Fibroblast of mammary gland (primary cell): ENCODE measurements at places on chromosomes 4 and X.

GRCh38 chrX:138240266-138240665, 471.3 kb downstream of the FGF13 start:
- no peak for DNase-seq

GRCh38 chr4:47839259-47839658, 1.4 kb upstream of the CORIN start:
- peak; percentile 93 for DNase-seq

GRCh38 chrX:10173331-10173900, 16.6 kb downstream of the CLCN4 start:
- peak; percentile 93 for DNase-seq

GRCh38 chr4:88672987-88673386, 24.6 kb downstream of the NAP1L5 start:
- DNase-seq: peak; percentile 56

DNA sequence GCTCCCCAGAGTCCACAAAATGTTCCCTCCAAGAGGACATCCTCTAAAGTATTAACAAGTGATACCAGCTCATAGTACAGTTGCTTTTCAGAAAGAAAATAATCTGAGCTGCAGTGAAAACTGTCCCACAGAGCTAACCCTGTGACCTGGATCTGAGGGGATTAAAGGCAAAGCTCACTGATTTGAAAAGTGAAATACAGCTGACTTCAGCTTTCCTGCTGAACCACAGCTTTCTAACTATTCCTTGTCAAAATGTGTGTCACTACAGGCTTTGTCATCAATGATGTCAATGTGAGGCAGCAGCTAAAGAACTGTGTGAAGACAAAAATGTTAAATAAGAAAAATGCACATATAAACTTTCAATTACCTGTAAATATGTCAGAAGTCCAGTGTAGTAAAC, 36.9 kb downstream of the DCHS2 start:
- DNase-seq: no peak

- no peak for DNase-seq
These were observed 218.9 kb downstream of the PCDH7 start for GRCh38 chr4:30939069-30939468.

GRCh38 chrX:74526764-74527163, 87.7 kb downstream of the RLIM start:
- DNase-seq: no peak

DNA sequence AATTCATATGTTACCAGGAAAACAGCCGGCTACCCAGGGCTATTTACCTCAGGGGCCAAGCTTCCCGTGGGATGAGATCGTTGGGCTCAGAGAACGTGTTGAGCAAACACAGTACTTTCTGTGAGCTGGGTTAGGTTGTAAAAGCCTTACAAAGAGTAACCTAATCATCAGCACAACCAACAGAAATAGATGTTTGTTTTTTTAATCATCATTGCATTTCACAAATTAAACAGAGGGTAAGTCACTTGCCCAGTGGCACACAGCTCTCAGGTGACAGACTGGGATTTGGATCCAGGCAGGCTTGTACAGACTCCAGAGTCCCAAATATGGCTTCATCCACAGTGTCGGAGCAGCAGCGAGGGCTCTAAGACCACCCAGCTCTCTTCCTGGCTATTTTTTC, 20.1 kb downstream of the SPON2 start:
- DNase-seq: no peak

DNA sequence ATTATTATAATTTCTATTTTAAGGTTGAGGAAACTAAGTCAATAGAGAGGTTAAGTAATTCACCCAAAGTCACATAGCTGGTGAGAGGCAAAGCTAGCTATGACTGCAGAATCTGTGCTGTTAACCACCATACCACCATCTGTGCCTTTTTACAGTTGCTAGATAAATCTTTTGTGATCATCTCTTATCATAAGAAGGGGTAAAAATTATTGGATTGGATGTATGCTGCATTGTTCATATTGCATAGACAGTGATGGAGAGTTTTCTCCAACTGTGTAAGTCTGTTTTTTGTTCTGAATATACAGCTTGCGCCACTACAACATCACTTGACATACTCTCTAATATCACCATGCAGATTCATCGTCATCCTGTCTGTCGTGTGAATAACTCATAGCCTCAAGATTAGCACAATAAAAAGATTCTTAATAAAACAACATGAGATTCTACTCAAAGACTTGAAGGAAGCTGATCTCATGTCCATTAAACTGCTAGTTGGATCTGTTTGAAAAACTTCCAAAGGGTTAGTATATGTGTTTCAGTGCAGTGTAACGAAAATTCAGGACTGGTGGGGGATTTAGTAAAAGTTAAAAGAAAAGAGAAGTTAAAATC, 495.9 kb downstream of the SPRY1 start:
- peak; percentile 54 for DNase-seq

DNA sequence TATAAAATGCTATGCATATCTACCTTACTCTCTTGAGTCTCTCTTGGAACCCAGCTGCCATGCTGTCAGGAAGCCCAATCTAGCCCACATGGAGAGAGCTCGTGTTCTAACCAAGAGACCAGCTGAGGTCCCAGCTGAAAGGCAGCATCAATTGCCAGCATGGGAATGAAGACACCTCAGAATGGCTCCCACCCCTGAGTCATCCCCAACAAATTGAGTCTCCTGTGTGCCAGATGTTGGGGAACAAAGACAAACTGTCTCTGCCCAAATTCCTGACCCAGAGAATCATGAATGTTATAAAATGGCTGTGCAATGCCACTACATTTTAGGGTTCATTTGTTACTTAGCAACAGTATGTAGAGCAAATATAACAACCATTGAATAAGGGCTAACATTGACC, 105.2 kb upstream of the STX18 start:
- peak; percentile 72 for DNase-seq

DNA sequence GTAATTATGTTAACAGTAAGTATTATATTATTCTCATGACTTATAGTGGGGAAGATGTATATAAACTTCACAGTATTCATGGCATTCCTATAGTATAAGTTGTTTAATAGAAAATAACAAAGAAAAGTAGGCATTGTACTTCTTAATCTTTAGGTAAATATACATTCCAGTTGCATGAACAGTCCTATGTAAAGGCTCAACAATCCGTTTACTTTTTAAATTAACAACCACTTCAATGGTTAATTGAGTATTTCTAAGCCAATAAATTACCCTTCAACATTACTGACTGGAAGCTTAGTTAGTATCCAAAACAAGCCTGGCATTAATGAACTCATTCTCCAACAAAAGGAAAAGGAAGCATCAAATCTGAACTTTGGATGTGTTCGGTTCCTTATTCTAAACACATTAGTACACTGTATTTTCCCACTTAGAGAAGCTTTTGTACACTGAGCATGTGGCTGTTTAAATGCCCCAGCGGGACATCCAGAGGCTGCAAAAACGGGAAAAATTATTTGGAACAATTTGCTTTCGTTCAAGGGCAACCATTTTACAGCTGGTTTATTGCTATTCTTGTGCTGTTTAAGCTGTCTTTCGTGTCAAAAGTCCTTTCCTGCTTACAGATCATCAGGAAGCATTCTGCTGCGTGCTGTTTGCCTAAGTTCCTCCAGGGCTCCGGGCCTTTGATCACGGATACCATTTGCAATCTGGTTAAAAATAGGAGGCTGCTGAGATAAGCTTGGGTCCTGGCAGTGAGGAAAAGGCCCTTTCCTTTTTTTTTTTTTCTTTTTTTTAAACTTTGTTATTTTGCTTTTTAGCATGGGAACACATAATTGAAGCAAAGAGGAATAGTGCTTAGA, 460.3 kb downstream of the SPRY1 start:
- peak; percentile 52 for DNase-seq

- no peak for DNase-seq
These were observed 72.3 kb upstream of the STIM2 start for GRCh38 chr4:26788341-26788733.

DNA sequence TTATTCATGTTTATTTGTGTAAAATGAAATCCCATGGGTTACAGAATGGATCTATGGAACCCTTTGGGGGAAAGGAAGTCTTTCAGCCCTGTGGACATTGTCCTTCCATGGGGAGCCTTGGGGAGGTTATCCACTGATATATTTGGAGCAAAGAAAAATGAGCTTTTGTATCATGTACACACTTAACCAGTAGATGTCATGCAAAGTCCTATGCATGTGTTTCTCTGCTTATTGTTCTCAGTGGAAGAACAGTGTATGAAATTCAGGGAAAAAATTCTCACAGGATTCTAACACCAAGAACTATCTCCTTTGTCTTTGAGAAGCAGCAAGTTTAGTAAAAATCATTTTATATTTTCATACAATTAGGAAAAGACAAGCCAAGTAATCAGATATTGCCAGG, 105.3 kb downstream of the DTHD1 start:
- DNase-seq: no peak

DNA sequence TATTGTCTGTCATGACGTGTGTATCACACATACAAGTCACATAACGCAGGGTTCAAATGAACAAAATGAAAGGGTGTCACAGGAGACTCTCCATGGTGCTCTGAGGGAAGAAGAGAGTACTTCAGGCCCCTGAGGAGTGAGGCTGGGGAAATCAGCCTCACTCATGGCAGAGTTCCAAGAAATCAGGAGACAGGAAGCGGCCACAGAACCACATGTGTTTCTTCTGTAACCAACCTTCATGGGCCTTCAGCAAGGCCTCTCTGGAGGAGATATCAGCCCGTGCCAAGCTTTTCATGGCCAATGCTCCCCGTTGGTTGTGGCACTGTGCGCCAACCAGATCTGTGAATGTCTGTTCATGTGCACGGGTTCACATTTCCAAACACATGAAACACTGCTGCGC, 76.0 kb downstream of the NAT8L start:
- DNase-seq: peak; percentile 40

DNA sequence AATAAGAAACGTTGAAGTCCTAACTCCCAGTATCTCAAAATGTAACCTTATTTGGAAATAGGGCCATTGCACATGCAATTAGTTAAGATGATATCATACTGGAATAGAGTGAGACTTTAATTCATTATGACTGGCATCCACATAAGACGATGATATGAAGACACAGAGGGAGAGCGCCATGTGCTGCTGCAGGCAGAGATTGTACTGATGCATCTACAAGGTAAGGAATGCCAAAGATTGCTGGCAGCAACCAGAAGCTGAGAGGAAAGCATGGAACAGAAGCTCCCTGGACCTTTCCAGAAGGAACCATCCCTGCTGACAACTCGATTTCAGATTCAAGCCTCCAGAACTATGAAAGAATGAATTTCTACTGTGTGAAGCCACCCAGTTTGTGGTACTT, 697.0 kb upstream of the INTU start:
- no peak for DNase-seq

DNA sequence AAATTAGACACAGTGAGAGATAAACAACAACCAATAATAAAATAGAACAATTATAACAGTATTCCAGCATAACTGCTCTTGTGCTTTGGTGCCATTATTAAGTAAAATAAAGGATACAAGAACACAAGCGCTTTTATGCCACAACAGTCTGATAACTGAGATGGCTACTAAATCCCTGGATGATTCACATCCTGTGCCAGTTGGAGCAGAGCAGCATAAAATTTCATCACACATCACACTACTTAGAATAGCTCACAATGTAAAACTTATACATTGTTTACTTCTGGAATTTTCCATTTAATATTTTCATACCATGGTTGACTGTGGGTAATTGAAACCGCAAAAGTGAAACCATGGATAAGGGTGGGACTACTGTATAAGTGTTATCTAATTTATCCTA, 399.9 kb upstream of the CNKSR2 start:
- DNase-seq: peak; percentile 32

- DNase-seq: no peak
These were observed 473 bp upstream of the USP51 start for GRCh38 chrX:55490121-55490520.

- peak; percentile 15 for DNase-seq
These were observed 196.7 kb downstream of the MID1 start for GRCh38 chrX:10423716-10424115.

- no peak for DNase-seq
These were observed 37.4 kb downstream of the PPP3CA start for GRCh38 chr4:101309925-101310324.

DNA sequence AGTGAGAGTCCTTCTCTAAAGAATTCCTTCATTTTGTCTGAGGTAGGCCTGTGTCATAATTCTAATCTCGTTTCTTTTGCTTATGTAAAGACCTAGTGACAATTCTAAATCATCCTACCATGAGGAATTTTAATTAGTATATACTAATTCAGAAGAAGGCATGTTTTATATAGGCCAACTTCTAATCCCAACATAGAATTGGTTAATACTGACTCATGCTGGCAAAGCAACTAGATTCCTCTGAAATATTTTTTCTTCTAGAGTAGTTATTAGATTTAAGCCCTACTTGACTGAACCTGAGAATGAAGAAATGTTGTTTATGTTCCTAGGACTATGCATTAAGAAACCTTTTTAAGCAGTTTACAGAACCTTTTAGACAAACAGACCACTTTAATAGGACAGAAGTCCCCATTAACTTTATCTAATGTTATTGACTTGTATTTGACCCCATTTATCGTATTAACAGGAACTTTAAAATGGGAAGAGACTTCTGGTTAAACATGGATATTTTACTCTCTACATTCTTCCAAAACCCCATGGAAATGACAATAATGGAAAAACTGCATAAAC, 56.1 kb upstream of the EIF1AX start:
- no peak for DNase-seq

DNA sequence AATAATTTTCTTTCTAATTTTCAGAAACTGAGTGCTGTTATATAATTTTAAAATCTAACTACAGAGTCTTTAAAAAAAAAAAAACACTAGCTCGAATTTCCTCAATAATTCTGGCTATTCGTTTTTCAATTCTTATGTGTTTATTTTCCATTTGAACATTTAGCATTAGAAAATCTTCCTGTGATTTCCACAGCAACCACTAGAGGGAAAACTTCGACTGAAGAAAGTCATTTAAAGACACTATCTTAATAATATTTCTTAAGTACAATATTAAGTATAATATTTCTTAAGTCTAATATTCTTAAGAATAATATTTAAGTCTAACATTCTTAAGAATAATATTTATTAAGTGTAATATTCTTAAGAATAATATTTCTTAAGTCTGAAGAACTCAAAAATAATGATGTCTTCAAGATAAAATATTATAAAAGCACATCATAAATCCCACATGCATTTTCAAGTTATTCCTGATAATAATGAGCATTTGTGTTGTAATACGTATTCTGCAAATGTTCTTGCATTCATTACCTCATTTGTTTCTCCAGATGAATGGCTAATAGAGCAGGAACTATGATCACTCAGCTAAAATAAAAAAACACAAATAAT, 118.4 kb upstream of the WDR17 start:
- peak; percentile 44 for DNase-seq

DNA sequence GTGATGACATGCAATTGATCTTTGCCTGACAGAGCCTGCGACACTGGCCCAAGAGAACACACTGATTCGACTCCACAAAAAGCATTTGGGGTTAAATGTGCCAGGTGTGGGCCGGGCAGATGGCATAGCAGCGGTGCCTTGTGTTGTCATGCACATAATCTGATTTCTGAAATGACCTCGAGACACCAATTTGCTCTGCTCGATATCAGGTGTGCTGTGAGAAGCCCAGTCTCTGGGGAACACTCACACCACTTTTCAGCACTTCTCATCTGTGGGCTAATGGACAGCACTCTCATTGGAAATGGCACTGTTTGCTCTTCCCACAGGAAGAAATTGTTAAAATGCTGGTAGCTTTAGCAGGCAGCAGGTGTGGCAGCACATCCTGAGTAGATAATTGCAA, 738.3 kb upstream of the TENM3 start:
- no peak for DNase-seq
